AG20443 (cell line): ENCODE measurements at places on chromosomes 6 and 20.

- DNase-seq: no peak
These were observed 72.3 kb downstream of the CDYL start for GRCh38 chr6:4848382-4849068.

DNA sequence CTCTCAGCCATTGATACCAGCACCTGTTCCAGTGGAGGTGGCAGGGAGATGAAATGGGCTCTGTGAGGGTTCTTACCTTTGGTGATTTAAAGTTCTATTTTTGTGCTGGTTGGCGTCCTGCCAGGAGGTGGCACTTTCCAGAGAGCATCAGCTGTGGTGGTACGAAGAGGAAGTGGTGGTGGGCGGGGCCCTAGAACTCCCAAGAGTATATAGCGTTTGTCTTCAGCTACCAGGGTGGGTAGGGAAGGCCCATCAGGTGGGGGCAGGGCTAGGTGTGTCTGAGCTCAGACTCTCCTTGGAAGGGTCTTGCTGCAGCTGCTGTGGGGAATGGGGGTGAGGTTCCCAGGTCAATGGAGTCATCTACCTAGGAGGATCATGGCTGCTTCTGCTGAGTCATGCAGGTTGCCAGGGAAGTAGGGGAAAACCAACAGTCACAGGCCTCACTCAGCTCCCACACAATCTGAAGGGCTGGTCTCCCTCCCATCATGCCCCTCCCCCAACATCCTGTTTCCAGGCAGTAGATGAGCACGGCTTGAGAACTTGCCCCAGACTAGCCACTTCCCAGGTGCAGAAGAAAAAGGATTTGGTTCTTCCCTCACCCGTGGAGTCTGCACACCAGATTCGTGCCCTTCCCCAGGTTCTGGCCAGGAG, 46.6 kb downstream of the MOXD1 start:
- DNase-seq: no peak

GRCh38 chr6:167699141-167699931, 127.4 kb upstream of the AFDN start:
- DNase-seq: peak; percentile 38

GRCh38 chr20:16803965-16804792, 56.0 kb downstream of the OTOR start:
- peak; percentile 77 for DNase-seq

DNA sequence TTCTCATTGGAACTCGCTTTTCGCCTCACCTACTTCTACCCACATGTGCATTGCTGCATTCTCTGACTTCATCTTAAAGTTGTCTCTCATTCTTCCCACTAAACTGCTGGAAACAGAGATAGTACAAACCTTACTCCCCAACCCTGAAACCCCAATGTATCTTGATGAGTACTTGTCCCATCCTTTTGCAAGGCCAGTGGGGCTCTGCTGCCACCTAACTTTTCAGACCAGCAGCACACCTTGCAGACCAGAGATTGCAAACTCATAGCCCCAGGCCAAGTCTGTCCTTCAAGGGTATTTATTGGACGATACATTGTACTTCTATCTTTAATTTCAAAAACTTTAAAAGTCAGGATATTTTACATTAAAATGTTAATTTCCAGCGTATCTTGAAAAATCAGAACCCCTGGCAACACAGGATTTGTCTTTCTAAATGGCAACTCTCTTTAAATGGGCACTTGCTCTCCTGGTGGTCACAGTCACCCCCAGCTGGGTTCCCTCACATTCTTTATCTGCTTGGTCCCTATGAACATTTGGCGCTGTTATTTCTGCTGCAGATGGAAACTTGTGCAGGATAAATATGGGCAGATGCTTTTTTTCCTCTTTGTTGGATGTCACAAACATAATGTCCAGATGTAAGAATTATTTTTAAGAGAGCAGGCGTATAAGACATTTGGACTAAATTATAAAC, 83.9 kb downstream of the SOD2 start:
- peak; percentile 38 for DNase-seq

DNA sequence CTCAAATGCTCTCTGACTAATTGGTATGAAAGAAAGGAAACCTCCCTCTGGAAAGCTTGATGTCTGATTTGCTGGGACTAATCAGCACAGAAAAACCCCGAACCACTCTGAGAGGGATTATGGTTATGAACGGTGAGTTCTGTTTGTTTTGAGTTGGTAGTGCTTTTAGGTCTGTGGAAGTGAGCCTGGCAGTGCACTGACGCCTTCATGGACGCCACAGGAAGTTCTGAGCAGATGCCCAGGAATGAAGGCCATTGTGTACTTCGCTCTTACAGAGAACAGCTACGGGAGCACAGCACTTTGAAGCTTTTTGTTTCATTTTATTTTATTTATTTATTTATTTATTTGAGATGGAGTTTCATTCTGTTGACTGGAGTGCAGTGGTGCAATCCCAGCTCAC, 754.1 kb downstream of the QKI start:
- no peak for DNase-seq

DNA sequence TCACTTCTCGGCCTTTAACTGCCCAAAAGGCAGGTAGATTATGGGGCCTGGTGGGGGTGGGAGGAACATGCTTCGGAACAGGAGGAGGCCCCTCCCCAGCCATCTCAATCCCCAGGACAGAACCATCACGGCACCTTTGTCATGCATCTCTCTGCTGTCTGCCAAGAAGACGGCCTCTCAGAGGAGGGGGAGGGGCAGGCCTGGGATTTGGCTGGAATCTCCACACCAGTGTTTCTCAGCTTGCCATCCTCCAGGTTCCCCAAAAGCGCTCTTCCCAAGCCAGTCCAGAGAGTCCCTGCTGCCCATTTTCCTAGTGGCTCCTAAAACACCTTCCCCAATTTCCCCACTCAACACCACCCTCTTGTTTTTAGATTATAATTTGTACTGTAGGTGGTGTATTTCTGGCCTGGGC, 2.5 kb upstream of the POU5F1 start:
- DNase-seq: no peak

DNA sequence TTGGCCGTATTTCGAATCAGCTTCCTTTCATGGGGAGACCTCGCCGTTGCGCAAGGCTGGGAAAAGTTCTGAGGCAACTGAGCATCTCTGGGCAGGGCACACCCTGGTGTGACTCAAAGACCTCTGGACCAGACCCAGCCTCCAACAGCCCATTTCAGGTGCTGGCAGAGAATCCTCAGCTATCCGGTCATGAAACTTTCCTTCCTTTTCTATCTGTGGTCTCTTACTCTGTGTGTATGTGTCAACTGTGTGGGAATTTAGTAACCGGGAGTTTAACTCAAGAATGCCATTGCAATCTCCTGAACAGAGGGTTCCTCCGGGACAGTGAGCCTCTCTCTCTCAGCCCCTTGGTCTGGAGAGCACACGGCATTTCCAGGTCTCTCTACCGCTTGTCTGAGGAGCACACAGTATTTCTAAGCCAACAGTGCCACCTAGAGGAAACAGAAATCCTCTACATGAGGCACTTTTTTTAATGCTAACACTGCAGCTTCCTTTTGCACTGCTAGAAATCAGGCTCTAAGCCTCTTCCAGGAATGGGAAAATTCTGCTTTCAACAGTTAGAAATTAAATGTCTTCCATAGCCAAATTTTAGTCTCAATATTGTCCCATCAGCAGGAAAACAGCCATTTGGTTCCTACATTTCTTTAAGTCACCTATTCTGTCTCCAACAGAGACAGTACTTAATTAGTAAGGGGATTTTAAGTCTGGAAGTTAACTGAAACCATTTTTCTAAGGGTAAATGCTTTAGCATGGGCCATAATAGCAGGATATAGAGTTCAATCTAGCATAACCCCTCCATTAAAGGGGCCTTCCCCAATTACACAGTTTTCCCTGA, 32.7 kb downstream of the PLN start:
- peak; percentile 80 for DNase-seq

DNA sequence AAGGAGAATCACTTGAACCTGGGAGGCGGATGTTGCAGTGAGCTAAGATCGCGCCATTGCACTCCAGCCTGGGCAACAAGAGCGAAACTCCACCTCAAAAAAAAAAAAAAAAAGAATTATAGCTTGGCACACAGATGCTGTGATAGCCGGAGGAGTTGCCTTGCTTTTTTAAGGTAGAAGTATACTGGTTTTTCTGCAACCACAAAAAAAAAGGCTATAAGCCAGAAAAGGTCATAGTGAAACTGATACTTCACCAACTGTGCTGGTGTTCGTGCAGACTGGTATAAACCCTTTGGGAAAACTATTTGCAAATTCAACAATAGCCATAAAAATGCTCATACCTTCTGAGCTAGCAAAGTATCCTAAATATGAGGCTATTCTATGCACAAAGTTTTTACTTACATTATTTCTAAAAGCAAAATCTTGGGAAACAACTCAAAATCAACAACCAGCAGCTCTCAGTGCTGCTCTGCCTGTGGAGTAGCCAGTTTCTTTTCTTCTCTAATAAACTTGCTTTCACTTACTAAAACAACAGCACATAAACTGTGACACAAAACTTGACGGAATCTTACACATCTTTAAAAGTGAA, 44.0 kb downstream of the B4GALT5 start:
- DNase-seq: no peak

- DNase-seq: no peak
These were observed 344.7 kb downstream of the CDC5L start for GRCh38 chr6:44732243-44732642.

DNA sequence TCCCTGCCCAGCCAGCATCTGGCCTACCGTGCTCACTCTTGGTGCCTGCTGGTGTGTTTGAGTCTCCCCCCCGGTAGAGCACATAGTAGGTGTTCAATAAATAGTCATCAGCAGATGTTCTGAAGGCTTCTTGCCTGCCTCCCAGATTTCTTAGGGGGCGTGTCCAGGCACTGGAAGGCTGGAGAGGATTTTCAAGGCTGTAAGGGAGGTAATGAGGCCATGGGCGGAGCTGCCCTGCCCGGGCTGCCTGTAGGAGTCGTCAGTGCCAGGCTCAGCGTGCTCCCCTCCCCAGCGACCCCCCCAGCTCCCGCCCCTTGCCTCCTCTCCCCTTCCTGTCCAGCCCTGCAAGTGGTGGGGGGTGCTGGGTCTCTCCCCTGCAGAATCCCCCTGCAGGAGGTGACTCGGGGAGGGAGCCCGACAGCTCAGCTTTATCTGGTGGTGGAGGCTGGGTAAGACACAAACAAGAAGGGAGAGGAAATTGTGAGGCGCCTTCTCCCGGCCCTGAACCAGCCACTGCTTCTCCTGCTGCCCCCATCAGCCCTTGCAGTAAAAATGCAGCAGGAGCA, 55.9 kb downstream of the BCAS4 start:
- no peak for DNase-seq

DNA sequence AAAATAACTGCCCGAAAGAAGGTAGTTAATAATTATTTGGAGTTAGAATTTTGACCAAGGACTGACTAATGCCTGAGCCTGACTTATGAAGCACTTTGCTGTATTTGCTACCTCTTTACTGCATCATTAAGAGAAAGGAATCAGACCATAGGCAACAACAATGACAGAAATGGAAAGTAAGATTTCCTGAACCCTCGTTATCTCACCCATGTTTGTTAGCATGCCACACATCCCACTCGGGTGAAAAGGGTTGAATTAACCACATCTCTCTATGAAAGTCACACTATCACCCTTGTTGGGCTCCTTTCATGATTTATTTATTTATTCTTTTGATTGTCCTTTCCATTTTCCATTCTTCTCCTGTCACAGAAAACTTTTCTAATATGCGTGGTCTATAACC, 59.6 kb downstream of the OLIG3 start:
- no peak for DNase-seq

DNA sequence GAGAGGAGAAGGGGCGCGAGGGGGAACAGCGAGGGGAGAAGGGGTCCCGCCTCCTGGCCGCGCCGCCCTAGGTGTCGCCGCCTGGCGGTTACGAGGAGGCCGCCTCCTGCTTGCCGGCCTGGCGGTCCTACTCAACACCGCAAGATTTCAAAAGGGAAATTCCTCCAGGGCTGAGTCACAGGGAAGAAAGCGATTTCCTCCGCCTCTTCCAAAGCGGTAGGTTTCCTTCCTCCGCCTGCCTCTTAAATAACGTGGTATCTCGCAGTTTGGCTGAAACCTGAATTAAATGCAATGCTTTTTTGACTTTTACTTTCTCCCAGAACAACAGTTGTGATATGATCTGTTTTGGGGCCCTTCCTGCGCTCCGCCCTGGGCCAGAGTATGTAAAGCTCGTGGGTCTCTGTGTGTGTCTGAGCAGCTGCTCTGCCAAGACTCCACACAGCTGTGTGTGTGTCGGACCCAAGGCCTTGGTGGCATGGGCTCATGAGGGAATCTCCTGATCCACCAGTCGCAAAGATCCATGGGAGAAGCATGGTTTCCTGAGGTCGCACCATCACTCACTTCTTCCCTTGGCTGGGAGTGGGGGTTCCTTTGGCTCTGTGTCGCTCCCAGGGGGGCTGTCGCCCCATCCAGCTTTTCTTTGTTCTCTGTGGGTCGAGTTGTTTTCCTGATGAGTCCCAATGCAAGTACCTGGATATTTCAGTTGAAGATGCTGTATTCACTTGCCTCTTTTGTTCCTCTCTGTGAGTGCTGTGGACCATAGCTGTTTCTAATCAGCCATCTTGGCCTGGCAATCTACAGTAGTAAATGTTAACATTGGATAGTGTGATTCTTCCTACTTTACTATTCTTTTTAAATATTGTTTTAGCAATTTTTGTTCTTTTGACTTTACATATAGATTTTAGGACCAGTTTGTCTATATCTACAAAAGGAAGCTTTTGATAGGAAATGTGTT, 31.6 kb upstream of the NOTCH4 start:
- DNase-seq: peak; percentile 94

DNA sequence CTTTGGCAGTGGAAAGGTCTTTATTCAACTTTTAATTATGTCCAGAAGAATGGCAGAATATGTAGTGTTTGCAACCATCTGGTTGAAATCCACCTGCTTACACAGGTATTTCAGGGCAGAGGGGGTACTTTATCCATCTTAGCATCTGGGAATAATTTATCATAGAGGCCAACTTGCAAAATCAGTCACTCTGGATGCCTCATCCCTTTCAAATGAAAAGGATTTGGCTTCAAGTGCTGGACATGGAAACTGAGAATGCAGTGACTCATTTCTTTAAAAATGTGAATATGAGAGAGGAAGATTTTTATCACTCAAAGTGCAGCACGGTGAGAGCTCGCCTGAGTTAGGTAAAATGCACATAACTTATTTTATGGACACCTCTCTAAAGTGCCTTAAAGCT, 758.3 kb downstream of the KIF16B start:
- peak; percentile 41 for DNase-seq
